ENCODE measurements at places on chromosomes 4 and X. TPM values are rescaled to one million over a fixed set of nuclear protein-coding genes. Genes with fewer than 3 reads are reported as not detected.

Gene SATL1
- total RNA-seq = not detected

Gene CLDN34
- not detected for total RNA-seq

Gene GDPD2
- 0.21 TPM for total RNA-seq

Gene TMPRSS11A
- not detected for total RNA-seq

DNA sequence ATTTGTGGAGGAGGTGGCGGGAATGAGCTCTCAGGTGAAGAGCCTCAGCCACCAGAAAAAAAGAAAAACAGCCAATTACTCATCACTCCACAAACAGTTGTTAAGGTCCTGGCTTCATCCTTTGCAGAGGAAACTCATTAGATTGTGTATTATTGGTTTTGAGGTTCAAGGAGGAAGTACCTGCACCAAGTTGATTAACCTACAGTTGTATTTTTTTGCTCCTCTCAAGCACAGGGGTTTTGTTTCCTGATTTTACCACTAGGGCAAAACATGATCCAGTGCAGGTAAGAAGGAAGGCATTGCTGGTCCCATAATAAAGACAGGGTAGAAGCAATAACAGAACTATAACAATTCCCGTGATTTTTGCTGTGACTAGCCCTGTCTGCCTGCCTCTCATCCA lies 84.0 kb upstream of the QRFPR start:
- DNase-seq = no peak

GRCh38 chrX:16205840-16206239 lies 38.6 kb downstream of the MAGEB17 start:
- no peak for DNase-seq

- DNase-seq = no peak
Observed at GRCh38 chr4:100098681-100099080, 91.6 kb downstream of the DDIT4L start.

GRCh38 chr4:166432842-166433241 lies 559.8 kb downstream of the TLL1 start:
- DNase-seq = no peak

GRCh38 chrX:118074196-118074595 lies 42.4 kb downstream of the KLHL13 start:
- no peak for DNase-seq

DNA sequence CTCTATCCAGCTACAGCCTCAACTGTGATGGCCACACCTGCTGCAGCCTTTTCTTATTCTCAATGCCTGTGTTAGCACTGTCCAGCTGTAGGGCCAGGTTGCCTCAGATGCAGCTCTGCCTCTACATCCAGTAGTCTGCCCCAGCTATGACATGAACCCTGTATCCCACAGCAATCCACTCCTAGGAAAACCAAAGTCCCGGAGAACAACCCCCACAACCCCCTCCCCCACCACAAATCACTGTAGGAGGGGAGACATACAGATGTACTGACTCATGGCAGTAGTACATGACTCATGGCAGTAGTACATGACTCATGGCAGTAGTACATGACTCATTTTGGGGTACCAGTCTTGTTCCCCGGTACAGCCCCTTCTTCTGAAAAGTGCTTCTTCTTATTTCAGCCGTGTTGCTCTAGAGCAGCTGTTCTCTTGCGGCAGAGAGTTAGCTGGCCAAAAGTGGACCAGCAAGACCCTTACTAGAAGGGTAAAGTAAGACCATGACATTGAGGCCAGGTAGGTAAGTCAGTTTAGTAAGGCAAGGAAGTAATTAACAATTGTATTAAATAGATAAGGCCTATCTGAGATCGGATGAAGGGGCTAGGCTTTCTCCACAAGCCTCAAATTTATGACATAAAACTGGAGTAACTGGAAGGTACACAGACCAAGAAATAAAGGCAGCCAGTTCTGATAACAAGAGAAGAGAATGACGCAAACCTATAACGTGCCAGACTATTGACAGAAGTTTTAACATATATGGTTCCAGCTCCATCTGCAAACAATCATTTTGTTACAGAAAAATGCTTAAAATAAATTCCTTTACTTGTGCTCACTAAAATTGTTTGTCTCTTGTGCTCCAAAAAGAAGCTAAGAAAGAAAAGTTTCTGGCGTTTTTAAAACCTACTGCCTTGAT lies 221.4 kb downstream of the TACR3 start:
- DNase-seq = no peak

DNA sequence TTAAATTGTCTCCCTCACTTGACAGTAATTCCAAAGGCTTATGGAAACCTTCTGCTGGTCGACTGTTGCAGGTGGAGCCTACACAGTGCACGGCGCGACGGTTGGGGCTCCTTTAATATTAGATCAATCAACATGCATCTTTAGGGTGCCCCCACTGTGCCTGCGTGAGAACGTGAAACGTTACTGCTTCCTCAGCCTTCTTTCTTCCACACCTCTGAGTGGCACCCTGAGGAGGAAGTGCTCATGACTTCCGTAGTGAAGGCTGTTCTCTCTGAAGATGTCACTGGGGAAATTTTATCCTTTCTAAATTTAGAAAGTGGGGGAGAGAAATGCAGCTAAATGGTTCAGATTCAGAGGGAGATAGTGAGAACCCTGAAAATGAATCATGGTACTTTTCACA lies 184.0 kb upstream of the ZFP42 start:
- DNase-seq = no peak

DNA sequence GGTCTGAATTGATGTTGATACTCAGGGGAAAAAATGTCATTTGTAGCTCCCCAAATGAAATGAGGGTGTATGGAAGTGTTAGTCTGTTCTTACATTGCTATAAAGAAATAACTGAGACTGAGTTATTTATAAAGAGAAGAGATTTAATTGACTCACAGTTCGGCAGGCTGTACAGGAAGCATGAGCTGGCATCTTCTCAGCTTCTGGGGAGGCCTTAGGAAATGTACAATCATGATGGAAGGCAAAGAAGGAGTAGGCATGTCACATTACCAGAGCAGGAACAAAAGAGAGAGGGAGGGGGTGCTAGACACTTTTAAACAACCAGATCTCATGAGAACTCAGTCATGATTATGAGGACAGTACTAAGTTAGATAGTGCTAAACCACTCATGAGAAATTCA lies 1199.9 kb upstream of the DIAPH2 start:
- DNase-seq = no peak

DNA sequence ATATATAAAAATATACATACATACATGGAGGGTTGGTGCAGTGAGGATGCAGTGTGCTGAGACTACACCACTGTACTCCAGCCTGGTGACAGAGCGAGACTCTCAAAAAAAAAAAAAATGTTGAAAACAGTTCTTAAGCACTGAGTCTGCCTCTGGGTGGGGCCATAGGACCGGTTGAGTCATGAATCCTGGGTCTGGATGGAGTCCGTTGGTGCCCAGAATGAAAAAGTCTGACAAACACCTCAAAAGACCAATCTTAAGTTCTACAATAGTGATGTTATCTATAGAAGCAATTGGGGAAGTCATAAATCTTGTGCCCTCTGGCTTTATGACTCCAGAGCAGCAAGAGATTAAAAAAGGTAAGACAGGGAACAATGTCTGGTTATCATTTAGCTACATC lies 70.4 kb downstream of the FGFBP1 start:
- no peak for DNase-seq

DNA sequence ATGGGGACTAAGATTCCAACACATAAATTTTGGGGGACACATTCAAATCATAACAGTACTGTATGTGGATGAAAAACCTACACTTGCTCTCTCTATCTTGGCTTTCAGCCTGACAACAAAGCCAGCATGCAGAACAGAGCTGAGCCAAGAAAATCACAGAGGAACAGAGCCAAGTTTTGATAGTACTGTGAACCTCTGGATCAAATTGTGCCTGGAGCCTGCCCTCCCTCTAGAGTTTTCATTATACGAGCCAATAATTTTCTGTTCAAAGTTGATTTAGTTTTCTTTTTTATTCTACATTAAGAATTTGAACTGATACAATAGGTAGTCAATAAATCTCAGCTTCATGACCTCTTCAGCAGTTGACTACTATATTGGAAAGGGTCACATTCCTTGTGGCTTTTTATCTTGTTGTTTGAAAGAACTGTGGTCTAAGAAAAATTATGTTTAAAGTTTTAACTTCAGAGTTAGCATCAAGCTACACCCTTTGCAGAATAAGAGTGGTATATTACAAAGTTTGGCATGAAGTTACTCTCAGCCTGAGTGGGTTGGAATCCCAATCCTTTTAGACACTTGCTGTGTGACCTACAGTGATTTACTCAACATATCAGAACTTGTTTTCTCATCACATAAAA lies 31.1 kb downstream of the GRID2 start:
- no peak for DNase-seq

DNA sequence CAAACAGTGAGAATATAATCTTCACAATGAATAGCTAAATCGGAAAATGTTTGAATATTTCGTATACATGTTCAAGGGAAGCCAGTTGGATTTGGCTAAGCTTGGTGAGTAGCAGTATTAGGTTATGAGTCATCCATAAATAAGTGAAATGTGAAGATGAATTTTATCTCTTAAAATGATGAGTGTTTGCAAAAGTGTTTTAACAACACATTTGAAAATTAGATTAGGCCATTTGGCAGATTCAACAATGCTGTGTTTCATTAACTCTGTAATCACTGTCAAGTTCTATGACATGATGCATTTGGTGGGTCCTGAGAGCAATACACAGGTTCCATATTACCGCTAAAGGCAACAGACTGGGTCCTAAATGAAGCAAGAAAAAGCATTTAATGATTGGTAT lies 301.9 kb upstream of the PRPS2 start:
- no peak for DNase-seq
